ENCODE measurements at places on chromosomes 2 and 18.

DNA sequence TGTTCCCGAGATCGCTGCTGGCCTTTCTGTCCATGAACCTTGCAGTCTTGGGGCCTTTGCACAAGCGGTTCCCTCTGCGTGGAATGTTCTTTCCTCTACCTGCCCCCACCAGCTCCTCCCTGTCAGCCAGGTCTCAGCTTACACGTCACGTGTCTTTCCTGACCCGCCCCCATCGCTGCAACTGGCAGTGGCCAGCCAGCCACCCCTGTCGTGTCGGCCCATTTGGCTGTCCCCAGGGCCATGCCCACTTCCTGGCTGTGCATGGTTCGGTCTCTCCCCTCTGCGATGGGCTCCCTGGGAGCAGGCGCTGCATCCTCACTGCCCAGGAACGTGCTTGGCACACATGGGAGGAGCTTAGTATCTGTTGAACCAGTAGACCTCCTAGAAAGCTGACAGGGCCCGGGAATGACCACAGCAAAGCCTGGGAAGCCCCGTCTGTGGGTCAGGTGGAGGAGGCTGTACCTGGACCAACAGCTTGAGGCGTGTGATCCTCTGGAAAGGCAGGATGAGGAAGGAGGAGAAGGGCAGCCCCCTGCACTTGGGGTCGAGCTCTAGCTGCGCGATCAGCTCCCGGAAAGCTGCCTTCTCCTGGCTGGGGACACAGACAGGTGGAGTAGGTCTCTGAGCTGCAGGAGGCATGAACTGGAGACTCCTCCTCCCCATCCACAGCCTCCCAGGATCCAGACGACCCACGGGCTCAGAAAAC is 21.0 kb downstream of the SNORC start:
- DNase-seq = no peak

DNA sequence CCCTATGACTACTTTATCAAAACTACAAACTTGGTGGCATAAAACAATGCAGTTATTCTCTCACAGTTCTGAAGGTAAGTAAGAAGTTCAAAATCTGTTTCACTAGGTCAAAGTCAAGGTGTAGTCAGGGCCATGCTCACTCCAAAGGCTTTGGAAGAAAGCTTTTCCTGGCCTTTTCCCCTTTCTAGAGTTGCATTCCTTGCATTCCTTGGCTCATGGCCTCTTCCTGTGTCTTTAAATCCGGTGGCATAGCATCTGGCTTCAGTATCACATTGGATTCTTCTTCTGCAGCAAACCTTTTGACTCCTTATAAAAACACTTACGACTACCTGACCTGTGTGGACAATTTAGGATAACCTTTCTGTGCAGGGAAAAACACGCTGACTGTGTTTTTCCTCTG is 543.5 kb upstream of the HNMT start:
- no peak for DNase-seq

DNA sequence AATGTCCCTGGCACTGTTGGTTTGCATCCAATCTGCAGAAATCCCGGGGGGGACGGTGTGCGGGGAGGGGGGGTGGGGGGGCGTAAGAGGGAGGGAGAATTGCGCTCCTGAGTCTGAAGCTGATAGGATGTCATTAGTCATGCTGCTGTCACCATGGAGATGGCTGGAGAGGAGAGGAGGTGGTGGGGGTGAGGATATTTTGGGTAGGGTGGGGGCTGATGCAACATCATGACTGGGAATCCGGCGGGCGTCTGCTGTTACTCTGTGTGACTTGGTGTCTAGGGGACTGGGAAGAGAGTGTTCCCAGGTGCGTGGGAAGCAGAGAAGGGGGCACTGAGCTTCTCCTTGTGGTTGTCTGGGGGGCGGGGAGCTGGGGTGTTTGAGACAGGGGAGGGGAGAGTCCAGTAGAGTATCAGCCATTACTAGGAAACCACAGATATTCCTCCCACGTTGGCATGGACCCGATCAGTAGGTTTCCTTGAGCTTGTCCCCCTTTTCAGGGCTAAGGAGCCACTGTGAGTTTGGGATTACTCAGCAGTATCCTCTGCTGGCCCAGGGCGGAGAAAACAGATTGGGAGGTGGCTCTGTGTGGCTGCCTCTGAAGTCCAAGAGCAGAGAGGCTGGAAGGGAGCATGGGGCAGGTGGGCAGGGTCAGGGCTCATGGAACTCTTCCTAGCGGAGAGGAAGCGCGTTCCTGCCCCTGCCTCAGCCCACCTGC is 18.9 kb downstream of the TET3 start:
- no peak for DNase-seq

DNA sequence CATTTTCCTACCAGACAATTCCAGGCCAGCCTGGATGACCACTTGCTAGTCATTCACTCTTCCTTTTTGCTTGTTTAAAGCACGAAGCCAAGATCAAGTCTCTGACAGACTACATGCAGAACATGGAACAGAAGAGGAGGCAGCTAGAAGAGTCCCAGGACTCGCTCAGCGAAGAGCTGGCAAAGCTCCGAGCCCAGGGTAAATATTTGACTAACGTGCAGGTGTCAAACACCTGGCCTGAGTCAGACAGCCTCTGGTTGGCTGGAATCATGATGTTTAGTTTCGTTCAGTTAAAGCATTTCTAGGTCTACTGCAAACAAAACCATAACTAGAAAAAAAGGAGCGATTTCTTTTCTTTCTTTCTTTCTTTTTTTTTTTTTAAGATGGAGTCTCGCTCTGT is 44.2 kb upstream of the LYPD6B start:
- no peak for DNase-seq

DNA sequence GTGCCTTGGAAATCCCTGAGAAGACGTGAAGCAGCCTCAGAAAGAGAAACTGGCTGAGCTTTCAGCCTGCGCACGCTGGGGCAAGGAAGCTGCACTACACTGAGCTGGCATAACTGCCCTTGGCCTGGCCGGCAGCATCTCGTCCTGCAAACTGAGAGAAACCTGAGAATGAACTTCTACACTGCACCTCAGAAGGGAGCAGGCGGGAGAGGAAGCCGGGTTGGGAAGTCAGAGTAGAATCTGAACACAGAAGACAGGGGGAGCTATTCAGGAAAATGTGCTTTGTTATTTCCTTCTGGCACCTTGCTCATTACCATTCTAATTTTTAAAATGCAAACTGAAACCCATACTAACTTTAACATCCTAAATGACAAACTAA is 70.9 kb downstream of the ZEB2 start:
- no peak for DNase-seq

- DNase-seq = no peak
These were observed 75.0 kb downstream of the CD226 start for GRCh38 chr18:69872661-69873060.

DNA sequence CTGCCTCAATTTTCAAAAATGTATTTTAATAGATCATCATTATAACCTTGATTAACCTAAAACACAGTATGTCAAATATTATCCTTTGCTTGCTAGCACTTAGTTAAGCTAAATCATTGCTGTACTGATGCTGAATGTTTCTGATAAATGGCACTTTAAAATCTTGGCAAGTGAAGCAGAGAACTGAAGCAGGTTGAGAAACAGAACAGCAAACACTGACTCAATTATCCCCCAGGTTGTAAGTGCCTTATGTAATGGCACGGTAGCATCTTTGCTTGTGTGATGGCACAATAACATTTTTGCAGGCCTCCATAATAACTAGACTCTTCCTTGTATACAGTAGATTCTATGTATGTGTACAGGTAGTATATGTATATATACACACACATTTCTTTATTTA is 33.8 kb downstream of the ARHGAP15 start:
- no peak for DNase-seq

- no peak for DNase-seq
These were observed 281.8 kb downstream of the GULP1 start for GRCh38 chr2:188573453-188573852.

All from CD4-positive, alpha-beta T cell treated with Interleukin-17A for 1 hour (primary cell).